Fibroblast of lung (primary cell): ENCODE measurements at places on chromosomes 2 and 18. TPM values are rescaled to one million over a fixed set of nuclear protein-coding genes. Genes with fewer than 3 reads are reported as not detected.

Gene SCN2A
- 2.1 and 7.1 TPM in 2 replicates for total RNA-seq

Gene LIMS4
- 0.26 and 1.8 TPM in 2 replicates for total RNA-seq

Gene AOX1
- 65.1 and 81.4 TPM in 2 replicates for total RNA-seq

Gene PID1
- total RNA-seq, result 8.2 and 29.6 TPM in 2 replicates

Gene FAM110C
- total RNA-seq, result 0.26 TPM in 1 of 2 replicates, not detected in the other

Gene SYT4
- not detected in 2 replicates for total RNA-seq

Gene CCL20
- not detected in 2 replicates for total RNA-seq

DNA sequence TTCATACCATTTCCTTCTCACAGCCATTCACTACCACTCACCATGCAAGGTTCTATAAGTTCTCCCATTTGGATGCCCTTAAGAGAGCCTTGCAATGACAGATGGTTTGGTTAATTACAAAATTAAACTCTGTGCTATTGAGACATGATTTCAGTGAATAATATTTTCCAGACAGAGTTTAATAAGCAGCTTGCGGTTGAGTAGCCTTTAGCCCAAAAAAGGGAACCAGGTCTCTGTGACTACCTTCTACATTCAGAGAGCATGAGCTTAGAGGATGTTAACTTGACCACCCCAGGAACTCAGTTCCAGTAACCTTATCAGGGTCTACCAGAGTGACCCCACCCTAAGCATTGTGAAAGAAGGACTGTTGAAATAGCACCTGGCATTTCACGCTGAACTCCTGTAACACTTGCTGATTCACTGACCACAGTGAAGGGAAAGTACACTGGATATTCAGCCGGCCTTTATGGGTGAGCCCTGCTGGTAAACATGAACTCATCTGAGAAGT is 1173.1 kb upstream of the ZEB2 start:
- no peaks in the 10 kb centered on the region for H3K4me1 ChIP-seq
- no peak overlapping the region for H3K4me3 ChIP-seq
- no peaks in the 10 kb centered on the region for H3K27me3 ChIP-seq
- no peaks in the 10 kb centered on the region for H3K36me3 ChIP-seq

- H3K27ac ChIP-seq, result no peak overlapping the region
- H3K4me1 ChIP-seq, result no peaks in the 10 kb centered on the region
Observed at GRCh38 chr18:22705328-22705727, 227.8 kb upstream of the RBBP8 start.

- no peaks in the 10 kb centered on the region for H3K27me3 ChIP-seq
- no peaks in the 10 kb centered on the region for H3K4me1 ChIP-seq
- no peak overlapping the region for H3K4me3 ChIP-seq
- DNase-seq, result no peak
Observed at GRCh38 chr18:3845161-3845560, 395.2 kb downstream of the TGIF1 start.

GRCh38 chr2:68292108-68292710 is 27.5 kb downstream of the CNRIP1 start:
- no peaks in the 10 kb centered on the region for H3K36me3 ChIP-seq
- H3K4me1 ChIP-seq, result no peaks in the 10 kb centered on the region
- no peak overlapping the region for H3K4me3 ChIP-seq
- DNase-seq, result peak; percentile 16
- no peak overlapping the region for H3K27ac ChIP-seq

- H3K4me1 ChIP-seq, result no peaks in the 10 kb centered on the region
- H3K27me3 ChIP-seq, result no peaks in the 10 kb centered on the region
- no peaks in the 10 kb centered on the region for H3K36me3 ChIP-seq
- H3K4me3 ChIP-seq, result no peak overlapping the region
Observed at GRCh38 chr2:134679745-134680144, 39.1 kb downstream of the TMEM163 start.

GRCh38 chr2:239195318-239195871 is 205.4 kb downstream of the HDAC4 start:
- H3K4me3 ChIP-seq, result no peak overlapping the region
- DNase-seq, result no peak
- no peaks in the 10 kb centered on the region for H3K27me3 ChIP-seq
- H3K27ac ChIP-seq, result no peak overlapping the region
- H3K36me3 ChIP-seq, result peaks cover 3% of the 10 kb centered on the region
- H3K4me1 ChIP-seq, result peaks cover 4% of the 10 kb centered on the region

DNA sequence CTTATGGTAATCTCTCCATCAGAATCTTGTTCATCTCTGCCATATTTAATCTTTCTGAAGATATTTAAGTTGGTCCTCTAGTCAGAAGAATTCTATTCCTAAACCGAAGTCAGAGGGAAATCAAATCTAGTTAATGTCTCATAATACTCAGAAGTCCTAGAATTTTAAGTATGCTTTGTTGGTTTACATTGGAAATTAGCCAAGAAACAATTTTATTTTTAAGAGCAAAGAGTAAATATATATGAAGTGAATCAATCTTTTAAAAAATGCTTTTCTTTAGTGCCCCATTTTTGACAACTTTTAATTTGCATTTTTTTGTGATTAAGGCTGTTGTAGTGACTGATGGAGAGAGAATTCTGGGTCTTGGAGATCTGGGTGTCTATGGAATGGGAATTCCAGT is 38.1 kb downstream of the ME2 start:
- no peak overlapping the region for H3K27ac ChIP-seq
- peak; percentile 20 for DNase-seq
- H3K27me3 ChIP-seq, result no peaks in the 10 kb centered on the region
- H3K4me1 ChIP-seq, result no peaks in the 10 kb centered on the region
- no peak overlapping the region for H3K4me3 ChIP-seq

DNA sequence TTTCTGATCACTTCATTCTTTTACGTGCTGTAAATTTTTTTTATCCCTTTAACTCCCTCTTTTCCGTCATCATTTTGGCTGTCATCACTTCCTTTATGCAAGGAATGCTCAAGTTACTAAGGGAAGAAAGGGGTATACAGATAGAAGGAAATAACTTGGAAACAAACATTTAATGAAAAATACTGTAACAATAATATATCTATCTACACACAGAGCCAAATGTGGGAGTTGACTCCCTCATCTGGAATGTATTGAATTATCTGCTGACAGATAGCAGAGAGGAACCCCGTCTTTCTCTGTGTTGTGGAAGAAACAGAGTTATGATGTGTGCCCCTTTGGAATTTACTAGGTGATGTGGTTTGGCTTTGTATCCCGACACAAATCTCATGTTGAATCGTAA is 182.5 kb upstream of the NXPH2 start:
- H3K4me1 ChIP-seq, result no peaks in the 10 kb centered on the region
- no peak overlapping the region for H3K4me3 ChIP-seq
- H3K27me3 ChIP-seq, result no peaks in the 10 kb centered on the region
